ENCODE measurements at places on chromosomes 7 and 10.

- DNase-seq: no peak
Observed at GRCh38 chr7:151174246-151175046, 7.0 kb upstream of the GBX1 start.

- DNase-seq: no peak
Observed at GRCh38 chr10:95572131-95572820, 11.1 kb upstream of the SORBS1 start.

DNA sequence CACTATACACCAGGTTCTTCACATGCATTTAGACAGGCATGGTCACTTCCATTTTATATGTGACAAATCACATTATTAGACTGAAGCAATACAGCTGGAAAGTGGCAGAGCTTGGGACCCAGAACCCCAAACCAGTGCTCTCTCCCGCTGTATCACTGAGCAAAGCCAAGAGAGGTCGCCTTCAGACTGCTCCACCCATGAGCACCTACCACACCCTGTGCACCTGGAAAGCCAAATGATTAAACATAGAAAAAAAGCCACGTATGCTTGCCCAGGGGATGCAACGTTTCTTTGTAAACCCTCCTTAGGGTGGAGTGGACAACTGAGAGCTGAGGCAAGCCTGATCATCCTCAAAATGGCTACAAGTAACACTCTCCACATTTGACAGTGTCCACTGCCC, 72.5 kb downstream of the CCDC6 start:
- DNase-seq: no peak

GRCh38 chr10:116688241-116688711, 54.1 kb downstream of the HSPA12A start:
- no peak for DNase-seq

DNA sequence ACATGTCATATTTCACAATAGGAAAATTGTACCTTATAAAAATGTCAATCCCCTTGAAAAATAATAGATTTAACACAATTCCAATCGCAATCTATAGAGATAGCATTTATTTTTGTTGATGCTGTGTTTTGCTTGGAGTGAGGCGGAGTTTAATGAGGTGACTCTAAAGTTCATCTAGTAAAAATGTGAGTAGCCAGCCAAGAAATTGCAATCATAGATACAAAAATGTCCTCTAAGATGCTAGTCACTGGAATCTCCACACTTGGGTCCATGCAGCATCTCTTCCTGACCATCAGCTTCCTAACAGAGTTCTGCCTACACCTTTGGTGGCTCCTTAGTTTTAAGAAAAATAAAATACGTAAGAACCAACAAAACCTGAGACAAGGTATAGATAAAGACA, 44.9 kb downstream of the GLI3 start:
- no peak for DNase-seq

DNA sequence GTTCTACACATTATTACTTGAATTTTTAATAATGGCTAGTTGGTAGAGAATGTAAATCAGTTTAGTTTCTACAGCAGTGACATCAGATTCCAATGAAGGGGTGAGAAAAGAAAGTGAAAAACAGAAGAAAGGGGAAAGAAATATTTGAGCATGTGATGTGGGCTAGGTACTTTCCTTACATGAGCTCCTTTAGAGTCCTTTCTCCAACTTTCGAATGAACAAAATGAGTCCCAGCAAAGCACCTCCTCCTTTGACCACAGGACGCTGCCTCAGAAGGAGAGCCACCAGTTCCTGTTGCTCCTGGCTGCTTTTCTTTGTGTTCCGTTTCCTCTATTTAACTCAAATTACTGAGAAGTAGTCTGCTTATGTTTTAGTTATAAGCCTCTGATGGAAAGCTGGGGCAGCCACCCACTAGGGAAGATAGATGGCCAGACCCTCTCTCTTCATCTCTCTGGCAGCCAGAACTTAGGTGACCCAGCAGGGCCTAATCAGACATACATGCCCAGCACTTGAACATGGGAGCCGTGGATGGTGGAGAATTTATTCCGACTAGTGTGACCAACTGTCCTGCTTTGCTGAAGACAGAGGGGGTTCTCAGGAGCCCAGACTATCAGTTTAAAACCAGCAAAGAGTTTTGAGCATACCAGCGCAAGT, 82.4 kb upstream of the NME8 start:
- no peak for DNase-seq

DNA sequence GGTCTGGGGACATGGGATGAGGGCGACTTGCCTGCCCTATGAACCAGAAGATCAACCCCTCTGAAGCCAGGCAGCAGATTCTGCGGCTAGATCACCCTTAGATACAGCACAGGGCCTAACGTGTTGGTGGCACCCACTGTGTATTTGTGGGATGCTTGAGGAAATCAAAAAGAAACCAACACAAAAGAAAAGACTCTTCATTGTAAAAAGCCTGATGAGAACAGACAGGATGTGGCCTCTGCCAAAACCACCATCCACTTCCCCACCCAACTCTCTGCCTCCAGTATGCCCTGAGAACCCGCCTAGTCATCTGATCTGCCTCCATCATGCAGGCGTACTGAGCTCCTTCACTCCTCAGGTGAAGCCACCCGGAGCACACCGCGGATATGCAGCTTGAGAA, 97.2 kb upstream of the INSYN2A start:
- DNase-seq: no peak

DNA sequence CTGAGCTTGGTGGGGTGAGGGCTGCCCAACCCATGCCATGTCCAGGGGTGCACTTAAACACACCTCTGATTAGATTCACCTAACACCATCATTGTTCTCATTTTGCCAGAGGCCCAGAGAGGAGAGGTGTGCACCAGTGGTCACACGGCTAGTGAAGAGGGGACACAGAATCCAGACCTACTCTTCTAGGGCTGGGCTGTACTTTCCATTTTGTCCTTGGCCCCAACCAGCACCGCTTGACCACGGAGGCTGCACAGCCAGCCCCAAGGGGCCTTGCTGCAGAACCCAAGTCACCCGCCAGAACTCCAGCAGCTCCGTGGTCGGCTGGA, 246 bp upstream of the WDFY4 start:
- no peak for DNase-seq

GRCh38 chr7:121105262-121105661, 116.8 kb downstream of the CPED1 start:
- no peak for DNase-seq

- no peak for DNase-seq
Observed at GRCh38 chr7:98755138-98755898, 114.5 kb downstream of the TMEM130 start.

DNA sequence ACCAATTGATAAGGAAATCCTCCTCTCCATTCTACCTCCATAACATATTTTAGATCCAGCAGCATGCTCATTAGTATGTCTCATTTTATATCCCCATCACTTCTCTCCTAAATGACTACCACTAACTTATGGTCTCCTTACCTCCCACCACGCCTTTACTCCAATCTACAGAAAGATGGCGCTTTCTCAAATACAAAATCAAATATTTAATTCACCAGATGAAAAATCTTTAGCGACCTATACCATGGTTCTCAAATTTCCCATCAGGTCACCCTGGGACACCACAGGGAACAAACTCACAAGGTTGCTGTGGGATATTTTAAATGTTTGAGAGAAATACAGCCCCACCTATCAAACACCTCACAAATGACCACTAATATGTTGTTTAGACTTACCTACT, 27.0 kb upstream of the EBLN1 start:
- DNase-seq: no peak

DNA sequence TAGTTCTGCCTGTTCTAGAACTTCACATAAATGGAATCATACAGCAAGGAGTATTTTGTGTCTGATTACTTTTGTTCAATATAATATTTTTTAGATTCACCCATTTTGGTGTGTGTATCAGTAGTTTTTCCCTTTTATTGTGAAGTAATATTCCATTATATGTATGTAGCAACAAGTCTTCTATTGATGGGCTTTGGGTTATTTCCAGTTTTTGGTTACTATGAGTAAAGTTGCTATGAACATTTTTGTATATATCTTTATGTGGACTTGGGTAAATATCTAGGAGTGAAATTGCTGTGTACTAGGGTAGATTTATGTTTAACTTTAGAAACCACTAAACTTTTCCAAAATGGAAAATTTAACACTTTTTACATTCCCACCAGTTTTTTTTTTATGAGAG, 35.7 kb downstream of the ADK start:
- DNase-seq: no peak

DNA sequence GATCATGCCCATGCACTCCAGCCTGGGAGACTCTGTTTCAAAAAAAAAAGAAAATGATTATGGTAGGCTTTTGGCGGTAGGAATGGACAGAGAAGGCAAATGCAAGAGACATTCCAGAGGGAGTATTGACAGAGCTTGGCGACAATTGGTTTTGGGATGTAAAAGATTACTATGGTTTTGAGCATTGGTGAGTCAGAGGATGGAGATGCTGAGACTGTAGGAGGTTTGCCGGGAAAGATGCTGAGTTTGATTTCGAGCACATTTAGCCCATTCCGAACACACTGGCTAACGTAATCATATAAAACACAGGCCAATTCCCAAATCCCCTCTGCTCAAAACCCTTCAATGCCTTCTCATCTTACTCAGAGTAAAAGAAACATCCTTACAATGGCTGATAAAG, 161.6 kb upstream of the MKLN1 start:
- DNase-seq: no peak

DNA sequence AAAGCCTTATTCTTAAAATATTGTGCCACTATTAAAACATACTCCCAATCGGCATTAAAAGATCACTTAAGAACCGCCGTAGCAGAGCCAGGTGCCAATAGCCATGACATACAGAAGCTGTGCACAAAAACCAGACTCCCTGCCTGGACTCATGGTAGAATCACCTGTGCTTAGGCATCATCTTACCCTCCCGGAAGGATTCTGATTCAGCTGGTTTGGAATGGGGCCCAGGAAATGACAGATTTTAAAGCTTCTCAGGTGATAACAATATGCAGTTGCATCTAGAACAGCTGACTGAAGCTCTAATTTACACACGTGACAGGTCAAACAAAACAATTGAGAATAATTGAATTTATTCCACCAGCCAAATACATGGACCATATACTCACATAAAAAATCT, 10.7 kb downstream of the A1CF start:
- DNase-seq: no peak

- DNase-seq: no peak
Observed at GRCh38 chr10:44760513-44760912, 150.6 kb upstream of the TMEM72 start.

GRCh38 chr10:21497177-21497807, 28.2 kb downstream of the SKIDA1 start:
- no peak for DNase-seq

- no peak for DNase-seq
Observed at GRCh38 chr7:158563051-158563450, 24.6 kb downstream of the PTPRN2 start.

- DNase-seq: peak; percentile 44
Observed at GRCh38 chr7:137903382-137904169, 56.8 kb upstream of the DGKI start.

GRCh38 chr10:119333146-119333792, 125.9 kb downstream of the GRK5 start:
- no peak for DNase-seq

GRCh38 chr7:149742075-149742701, 31.2 kb downstream of the ZNF467 start:
- DNase-seq: peak; percentile 71

- no peak for DNase-seq
Observed at GRCh38 chr7:149097088-149097487, 6.6 kb upstream of the ZNF786 start.

DNA sequence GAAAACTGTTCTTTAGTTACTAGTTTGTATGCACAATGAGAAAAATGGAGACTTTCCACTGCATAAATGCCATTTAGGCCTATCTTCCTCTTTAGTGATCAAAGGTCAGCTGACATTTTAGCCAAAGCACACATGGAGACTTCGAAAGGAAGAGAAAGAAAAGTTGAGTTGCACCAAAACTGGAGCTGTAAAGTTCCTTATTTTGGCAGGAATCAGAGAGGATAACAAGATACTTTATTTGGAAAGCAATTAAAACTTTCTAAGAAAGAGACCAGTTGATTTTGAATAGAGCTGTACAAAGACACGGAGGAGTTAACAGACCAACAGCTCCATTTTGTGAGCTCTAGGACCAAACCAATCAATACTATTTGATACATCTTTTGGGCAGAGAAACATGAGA, 14.2 kb downstream of the ENTPD7 start:
- no peak for DNase-seq

DNA sequence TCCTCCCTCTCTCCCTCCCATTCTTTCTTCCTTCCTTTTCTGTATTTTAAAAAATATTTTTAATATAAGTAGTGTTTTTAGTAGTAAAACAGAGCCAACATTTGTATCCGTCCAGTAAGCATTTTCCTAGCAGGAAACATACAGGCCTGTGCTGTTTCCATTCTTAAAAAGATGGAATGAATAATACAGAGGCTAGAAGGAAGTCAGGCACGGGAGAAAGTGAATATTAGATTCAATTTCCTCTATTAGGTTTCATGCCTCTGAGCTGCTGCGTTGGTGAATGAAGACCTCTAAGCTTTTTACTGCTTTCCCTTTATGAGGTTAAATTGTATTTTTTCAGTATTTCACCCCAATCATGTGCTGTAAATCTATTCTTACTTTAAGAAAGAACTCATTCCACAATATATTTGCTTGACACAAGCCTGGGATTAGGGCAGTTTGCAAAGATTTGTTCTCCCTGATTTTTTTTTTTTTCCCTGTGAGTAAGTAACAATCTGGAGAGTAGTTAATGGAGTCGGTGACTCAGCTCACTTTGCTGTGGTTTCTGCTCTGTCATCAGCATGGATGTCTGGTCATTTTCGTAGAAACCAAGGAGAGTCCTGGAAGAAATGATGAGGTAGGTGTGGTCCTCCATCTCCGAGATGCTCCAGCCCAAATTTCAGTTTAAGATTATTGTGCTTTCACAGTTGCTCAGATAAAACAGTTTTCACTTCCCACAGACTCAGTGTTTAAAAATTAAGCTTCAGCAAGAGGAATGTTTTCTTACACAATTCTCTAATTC, 76.1 kb upstream of the PITRM1 start:
- DNase-seq: no peak

DNA sequence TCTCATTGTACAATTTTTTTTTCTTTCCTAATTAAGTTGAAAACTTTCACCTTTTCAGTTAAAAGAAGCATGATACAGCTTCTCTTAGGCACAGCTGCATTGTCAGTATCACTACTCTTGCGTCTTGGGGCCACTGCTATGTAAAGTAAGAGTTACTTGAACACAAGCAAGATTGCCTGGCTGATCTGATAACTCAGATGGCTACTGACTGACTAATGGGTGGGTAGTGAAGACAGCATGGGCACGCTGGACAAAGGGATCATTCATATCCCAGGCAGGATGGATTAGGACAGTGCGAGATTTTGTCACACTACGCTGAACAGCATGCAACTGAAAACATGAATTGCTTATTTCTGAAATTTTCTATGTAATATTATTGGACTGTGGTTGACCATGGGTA, 11.6 kb upstream of the ADAMTS14 start:
- no peak for DNase-seq

GRCh38 chr7:12269100-12269895, 58.2 kb downstream of the TMEM106B start:
- DNase-seq: no peak

- no peak for DNase-seq
Observed at GRCh38 chr10:88190123-88190522, 326.7 kb downstream of the PTEN start.

- DNase-seq: no peak
Observed at GRCh38 chr7:21603462-21603861, 60.6 kb downstream of the DNAH11 start.

Data from GM12892 (cell line).